ENCODE measurements at places on chromosomes 1 and 21.

DNA sequence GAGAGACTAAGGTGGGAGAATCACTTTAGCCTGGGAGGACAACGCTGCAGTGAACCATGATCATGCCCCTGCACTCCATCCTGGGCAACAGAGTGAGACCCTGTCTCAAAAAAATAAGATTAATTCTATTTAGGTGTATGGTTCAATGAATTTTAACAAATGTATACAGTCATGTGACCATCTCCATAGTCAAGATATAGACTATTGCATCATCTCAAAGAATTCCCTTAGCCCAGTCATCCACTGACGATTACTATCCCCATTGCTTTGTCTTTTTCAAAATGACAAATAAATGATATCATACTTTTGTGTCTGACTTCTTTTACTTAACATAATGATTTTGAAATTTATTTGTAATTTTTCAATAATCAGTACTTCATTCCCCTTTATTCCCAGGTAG, 260.0 kb downstream of the LRRC7 start:
- no peak for DNase-seq

DNA sequence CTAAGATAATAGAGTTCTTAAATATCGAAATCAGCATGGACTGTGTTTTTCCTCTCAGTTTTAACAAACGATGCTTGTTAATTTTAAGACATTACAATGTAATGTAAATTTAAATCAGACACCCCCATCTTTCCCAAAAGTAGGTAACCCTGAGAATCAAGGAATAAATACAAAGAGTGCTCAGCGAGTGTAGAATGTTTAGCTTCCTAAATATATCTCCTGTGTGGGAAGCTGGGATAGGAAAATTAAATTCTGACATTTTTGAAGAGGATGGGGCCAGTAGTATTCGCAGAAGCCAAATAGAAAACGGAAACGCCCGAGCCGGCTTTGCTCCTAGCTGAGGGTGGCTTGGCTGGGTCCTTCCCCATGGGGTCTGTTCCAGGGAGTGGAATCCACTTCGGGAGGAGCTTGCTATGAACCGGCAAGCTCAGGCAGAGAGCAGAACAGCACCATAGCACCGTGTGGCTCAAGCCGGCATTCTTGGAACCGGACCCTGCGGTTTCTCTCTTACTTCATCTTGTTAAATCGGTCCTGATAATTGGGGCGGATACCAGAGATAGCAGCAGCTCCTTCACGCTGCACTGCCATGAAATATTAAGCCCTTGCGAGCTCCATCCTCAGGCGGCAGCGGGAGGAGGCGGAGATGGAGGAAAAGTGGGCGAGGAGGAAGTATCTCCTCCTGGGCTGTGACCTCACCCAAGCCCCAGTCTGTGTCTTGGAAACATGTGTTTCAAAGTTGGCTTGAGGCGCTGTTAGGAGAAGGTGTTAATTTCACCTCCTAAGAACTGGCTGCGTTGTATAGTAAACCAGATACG, 24.9 kb downstream of the MAP3K7CL start:
- DNase-seq: no peak

DNA sequence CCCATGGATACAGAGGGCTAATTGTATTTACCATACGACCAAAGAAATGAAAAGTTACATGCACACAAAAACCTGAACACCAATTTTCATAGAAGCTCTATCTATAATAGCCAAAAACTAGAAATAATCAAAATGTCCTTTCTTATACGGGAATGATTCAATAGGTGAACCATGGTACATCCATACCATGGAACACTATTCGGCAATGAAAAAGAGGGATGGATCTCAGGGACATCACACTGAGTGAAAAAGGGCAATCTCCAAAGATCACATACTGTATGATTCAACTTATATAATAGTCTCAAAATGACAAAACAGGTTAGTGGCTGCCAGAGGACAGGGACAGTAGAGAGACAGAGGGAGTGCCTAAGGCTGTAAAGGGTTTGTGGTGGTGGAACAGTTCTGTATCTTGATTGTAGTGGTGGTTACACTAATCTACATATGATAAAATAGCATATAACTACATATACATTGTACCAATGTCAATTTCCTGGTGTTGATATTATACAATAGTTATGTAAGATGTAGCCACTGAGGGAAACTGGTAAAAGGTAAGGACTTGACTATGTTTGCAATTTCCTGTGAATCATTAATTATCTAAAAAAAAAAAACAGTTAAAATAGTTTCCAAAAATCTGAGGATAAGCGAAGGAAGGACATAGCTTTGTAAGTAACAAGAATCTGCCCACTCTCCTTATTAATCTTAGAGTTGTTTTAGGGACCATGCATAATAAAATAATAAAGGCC, 3.7 kb downstream of the RSBN1 start:
- DNase-seq: no peak

GRCh38 chr1:153541641-153542590, 1.2 kb upstream of the S100A5 start:
- no peak for DNase-seq

DNA sequence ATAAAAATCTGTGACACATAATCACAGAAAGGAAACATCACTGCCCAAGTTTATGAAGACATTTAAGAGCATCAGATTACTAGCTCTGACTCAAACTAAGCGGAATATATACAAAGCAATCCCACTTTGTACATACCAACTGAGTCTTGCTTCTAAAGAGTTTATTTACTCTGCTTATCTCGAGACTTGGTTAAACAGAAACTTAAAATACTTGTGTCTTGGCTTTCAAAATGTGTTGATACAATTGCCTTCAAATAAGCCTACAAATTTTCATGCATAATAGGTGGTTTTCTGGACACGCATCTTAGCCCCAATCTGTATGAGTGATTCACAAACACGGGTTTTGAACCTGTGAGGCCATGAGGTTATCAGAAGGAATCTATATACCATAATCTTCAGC, 21.0 kb downstream of the CD160 start:
- DNase-seq: no peak

DNA sequence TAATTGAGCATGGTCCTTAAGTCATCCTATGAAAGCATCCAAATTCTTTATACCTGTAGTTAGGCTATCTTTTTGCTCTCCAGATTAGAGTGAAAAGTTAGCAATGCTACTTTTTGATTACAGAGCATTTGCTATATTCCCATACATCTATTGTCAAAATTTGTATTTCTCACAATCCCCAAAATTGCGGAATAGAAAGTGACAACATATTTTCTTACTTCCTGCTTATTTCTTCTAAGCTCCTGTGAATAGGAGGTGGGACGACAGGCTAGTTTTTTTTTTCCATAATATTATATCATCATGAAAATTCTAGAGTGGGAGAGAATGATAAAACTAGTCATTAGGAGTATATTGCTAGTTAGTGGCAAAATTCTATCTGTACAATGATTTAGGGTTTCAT, 264.0 kb upstream of the DPYD start:
- DNase-seq: no peak

- DNase-seq: no peak
Measured at GRCh38 chr1:41650028-41650880, 165.8 kb upstream of the EDN2 start.

All from forelimb muscle (tissue), 1 donor.